ENCODE measurements at places on chromosomes 13 and 19.

GRCh38 chr19:35069696-35070095 lies 28.2 kb downstream of the HPN start:
- H3K27me3 ChIP-seq = no peaks in the 10 kb centered on the region
- no peaks in the 10 kb centered on the region for H3K4me1 ChIP-seq
- H3K36me3 ChIP-seq = no peaks in the 10 kb centered on the region
- H3K4me3 ChIP-seq = no peak overlapping the region
- no peak for DNase-seq

DNA sequence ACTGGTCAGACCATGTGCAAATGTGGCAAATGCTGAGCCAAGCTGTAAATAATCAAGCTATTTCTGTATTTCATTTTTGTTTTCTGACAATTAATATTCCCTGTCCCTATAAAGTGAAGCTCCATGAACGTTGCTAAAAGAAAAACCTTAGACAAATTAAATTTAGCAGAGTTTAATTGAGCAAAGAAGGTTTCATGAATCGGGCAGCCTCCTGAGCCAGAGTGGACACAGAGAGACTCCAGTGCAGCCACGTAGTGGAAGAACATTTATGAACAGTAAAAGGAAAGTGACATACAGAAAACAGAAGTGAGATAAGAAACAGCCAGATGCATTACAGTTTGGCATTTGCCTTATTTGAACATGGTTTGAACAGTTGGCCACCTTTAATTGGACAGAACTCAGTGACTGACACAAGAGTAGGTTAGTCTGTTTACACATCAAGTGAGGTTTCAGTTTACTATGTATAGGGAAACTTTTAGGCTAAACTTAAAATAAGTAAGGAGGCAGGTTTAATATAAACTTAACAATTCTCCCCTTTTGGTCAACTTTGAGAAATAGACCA lies 69.7 kb downstream of the UFM1 start:
- H3K27ac ChIP-seq = no peak overlapping the region
- no peaks in the 10 kb centered on the region for H3K27me3 ChIP-seq
- no peak for DNase-seq
- no peaks in the 10 kb centered on the region for H3K36me3 ChIP-seq
- H3K4me1 ChIP-seq = no peaks in the 10 kb centered on the region

DNA sequence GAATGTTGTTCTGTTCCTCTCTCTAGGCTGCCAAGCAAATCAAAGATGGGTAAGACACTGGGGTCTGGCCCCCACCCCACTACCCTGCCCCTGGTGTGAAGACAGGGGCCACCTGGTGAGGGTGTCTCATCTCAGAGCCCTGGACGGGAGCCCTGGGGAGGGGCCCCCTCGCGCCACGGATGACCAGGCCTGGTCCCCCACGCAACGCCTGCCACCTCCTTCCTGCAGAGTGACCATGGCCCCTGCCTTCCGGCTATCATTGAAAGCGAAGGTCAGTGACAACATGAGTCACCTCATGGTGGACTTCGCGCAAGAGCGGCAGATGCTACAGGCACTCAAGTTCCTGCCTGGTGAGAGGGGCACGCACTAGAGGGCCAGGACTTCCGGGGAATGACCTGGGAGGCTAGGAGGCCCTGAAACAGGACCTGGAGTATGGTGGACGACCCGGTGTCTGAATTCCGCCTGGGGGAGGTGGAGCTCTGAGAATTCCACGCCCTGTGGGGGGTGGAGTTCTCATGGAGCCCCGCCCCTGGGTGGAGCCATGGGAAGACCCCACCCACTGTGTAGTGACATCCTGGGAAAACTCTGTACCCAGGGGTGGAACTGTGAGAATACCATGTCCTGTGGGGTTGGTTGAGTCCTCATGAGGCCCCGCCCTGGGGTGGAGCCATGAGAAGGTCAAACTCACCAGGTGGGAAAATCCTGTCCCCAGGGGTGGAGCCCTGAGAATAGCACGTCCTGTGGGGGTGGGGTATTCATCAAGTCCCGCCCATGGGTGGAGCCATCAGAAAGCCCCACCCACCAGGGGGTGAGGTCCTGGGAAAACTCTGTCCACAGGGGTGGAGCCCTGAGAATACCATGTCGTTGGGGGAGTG lies 6.1 kb downstream of the FSD1 start:
- H3K27ac ChIP-seq = no peak overlapping the region
- no peak for DNase-seq
- H3K36me3 ChIP-seq = no peaks in the 10 kb centered on the region
- H3K27me3 ChIP-seq = no peaks in the 10 kb centered on the region

DNA sequence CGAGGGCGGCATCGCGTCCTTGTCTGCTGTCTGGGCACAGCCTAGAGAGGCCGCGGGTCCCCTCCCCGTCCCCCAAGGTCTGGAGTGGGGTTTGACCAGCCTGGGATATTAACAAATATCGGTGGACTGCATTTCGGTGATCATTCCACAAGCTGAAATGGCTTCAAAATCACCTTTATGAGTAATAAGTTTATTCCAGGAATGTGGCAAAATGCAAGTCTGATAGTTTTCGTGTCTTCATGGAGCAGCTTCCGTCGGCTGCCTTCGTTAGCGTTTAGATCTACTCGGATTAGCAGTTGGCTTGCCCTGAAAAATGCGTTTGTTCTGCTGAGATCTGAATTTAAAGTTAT lies 1.1 kb upstream of the GJA3 start:
- peaks cover 20% of the 10 kb centered on the region for H3K27me3 ChIP-seq
- peaks cover 8% of the 10 kb centered on the region for H3K4me1 ChIP-seq
- H3K4me3 ChIP-seq = peak overlapping the region; percentile 64
- no peaks in the 10 kb centered on the region for H3K36me3 ChIP-seq
- no peak overlapping the region for H3K27ac ChIP-seq

DNA sequence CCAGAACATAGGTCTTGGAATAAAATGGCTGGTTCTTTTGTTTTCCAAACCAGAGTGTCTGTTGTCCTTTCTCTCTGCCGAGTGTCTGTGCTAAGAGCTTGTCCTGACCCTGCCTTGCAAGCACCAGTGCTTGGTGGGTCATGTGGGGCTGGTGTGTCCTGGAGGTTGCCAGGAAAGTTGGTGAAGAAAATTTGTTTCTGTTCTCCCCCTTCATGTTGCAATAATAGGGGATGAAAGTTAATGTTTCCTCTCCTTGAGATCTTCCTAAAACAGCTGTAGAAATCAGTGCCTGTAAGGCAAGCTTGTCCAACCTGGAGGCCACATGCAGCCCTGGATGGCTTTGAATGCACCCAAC lies 2.7 kb downstream of the HAMP start:
- H3K36me3 ChIP-seq = no peaks in the 10 kb centered on the region
- H3K4me1 ChIP-seq = no peaks in the 10 kb centered on the region
- no peak overlapping the region for H3K4me3 ChIP-seq
- H3K27ac ChIP-seq = no peak overlapping the region
- no peaks in the 10 kb centered on the region for H3K27me3 ChIP-seq

DNA sequence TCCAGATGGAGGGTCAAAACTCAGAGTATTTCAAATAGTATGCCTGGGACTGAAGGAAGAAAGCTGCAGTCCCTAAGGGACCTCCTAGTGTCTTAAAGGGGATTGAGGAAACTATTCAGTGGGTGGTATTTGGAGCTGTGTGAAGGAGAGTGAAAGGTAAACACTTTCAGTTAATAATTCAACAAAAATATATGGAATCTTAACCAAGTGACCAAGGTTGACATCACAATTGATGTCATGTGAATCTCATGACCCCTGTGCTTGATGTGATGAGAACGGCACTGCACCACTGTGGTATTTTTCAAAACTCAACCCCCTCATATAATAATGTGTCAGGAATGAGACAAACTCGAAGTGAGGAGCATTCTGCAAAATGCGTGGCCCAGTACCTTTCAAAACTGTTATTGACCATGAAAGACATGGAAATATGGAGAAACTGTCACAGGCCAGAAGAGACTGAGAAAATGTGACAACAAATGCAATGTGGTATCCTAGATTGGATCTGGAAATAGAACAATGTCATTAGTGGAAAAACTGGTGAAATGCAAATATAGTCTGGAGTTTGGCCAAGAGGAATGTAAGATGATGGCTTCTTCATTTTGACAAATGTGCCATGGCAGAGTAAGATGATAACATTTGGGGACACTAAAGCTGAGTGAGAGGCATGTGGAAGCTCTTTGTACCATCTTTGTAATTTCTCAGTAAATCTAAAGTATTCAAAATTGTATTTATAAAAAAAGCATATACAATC lies 553.9 kb downstream of the RFC3 start:
- no peak overlapping the region for H3K27ac ChIP-seq
- no peaks in the 10 kb centered on the region for H3K27me3 ChIP-seq
- no peaks in the 10 kb centered on the region for H3K4me1 ChIP-seq
- no peak for DNase-seq
- no peaks in the 10 kb centered on the region for H3K36me3 ChIP-seq
- no peak overlapping the region for H3K4me3 ChIP-seq

- no peaks in the 10 kb centered on the region for H3K36me3 ChIP-seq
- H3K4me1 ChIP-seq = no peaks in the 10 kb centered on the region
- H3K27ac ChIP-seq = no peak overlapping the region
- DNase-seq = no peak
- H3K27me3 ChIP-seq = no peaks in the 10 kb centered on the region
Observed at GRCh38 chr13:68174893-68175292, 944.8 kb upstream of the PCDH9 start.

DNA sequence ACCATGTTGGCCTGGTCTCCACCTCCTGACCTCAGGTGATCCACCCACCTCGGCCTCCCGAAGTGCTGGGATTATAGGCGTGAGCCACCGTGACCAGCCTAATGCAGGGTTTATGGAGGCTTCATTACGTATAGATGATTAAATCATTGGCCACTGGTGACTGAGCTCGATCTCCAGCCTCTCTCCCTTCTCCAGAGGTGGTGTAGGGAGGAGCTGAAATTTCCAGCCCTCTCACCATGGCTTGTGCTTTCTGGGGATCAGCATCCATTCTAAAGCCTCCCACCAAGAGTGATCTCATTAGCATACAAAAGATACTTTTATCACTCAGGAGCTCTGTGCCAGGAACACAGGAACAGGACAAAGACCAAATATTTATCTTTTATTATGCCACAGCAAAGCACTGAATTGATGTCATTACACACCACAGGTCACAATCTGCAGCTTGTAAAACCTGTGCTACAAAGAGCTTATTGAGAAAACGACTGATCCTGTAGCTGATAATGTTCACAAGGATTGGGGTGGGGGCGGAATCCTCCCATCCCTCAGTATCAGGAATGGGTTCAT lies 32.4 kb downstream of the RHPN2 start:
- no peak for DNase-seq
- no peaks in the 10 kb centered on the region for H3K36me3 ChIP-seq
- no peaks in the 10 kb centered on the region for H3K4me1 ChIP-seq
- H3K4me3 ChIP-seq = no peak overlapping the region
- no peaks in the 10 kb centered on the region for H3K27me3 ChIP-seq

DNA sequence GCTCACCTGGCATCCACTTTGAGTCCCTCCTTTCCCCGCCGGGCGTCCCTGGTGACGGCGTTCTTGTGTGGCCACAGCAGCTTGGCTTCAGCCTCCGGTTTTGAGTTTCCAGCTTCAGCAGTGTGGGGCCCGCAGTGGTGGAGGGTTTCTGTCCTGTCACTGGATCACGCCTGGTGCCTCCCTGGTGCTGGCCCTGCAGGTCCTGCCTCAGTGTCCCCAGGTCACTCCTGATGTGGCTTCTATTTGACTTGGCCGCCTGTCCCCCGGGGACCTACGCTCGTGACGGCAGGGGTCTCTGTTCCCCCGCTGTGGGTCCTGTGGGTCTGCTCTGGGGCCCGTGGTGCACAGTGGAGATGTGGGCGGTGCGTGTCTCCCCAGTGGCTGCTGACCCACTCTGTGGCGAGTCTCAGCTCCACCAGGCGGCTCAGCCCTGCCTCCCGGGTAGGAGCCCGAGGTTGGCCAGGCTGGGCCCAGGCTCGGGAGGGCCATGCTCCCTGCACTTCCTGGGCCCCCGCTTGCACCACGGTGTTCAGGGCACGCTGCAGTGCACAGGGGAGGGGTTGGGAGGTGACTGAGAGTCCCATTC lies 1.9 kb downstream of the ATP4B start:
- H3K4me3 ChIP-seq = no peak overlapping the region
- H3K27ac ChIP-seq = no peak overlapping the region
- DNase-seq = no peak
- no peaks in the 10 kb centered on the region for H3K36me3 ChIP-seq
- H3K27me3 ChIP-seq = no peaks in the 10 kb centered on the region

DNA sequence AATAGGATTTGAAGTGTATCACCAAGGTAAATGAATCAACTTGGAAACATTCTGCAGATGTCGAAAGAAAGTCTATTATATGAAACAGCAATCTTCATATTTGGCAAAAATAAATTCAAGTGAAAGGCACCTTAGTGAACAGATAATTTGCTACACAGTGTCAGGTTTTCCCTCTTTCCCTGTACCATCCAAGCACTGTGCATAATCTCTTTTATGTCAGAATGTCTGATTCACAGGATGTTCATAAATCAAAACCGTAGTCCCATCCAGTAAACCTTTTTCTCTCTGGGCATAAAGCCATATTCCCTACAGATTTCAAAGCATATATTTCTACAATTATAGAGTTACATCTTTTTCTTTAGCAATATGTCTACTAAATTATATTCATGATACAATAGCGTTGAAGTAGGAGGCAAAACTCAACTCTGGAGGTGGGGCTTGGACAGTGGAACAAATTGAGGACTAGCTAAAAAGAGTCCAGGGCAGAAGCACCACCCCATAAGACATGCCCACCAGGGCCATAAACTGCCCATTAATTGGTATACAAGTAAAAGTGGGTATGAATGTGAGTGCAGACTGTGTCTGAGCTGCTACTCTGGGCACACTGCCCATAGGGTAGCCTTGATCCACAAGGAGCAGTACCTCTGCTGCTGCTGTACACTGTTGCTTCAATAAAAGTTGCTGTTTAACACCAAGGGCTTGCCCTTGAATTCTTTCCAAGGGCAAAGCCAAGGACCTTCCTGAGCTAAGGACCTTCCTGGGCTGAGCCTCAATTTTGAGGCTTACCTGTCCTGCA lies 72.1 kb upstream of the MYCBP2 start:
- H3K36me3 ChIP-seq = no peaks in the 10 kb centered on the region
- H3K4me3 ChIP-seq = no peak overlapping the region
- H3K4me1 ChIP-seq = no peaks in the 10 kb centered on the region
- H3K27me3 ChIP-seq = no peaks in the 10 kb centered on the region
- no peak for DNase-seq

DNA sequence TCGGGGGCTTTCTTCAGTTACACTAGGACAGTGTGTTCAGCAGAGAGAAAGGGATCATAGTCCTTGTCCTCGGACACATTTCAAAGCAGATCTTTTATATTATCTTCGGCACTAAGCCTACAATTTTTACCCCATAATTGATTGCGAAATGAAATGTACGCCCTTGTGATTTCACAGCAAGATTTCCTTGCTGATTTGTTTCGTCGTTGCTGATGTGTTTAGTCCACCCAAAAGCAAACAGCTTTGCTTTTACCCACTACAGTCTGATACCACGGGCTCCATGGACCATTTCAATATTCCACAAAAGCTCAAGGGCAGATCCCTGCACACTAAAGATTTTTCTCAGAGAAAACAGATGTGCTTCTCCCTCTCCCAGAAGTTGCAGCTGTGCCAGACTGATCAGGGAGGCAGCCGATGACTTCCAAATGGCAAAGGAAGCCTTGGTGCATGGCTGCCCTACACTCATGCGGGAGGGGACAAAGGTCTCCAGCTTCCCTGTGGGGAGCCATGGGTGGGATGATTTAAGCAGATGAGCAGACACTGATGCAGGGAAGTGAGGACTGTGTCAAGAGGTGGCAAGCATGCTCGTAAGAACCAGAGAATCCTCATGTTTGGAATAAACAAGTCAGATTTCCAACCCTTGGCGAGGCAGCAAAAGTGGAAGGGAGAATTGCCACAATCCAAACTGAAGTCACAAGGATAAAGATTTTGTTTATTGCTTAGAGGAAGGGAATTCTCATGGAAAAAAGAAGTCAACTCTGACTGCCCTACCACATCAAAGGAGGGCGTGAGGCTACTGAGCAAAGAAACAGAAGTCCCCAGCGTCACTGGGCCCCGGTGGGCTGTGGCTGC lies 81.1 kb downstream of the STK24 start:
- H3K27me3 ChIP-seq = no peaks in the 10 kb centered on the region
- H3K36me3 ChIP-seq = no peaks in the 10 kb centered on the region
- DNase-seq = no peak
- no peak overlapping the region for H3K27ac ChIP-seq
- peaks cover 9% of the 10 kb centered on the region for H3K4me1 ChIP-seq
- H3K4me3 ChIP-seq = no peak overlapping the region
